Uterus (tissue), 4 donors: ENCODE measurements at places on chromosomes 3 and 15.

DNA sequence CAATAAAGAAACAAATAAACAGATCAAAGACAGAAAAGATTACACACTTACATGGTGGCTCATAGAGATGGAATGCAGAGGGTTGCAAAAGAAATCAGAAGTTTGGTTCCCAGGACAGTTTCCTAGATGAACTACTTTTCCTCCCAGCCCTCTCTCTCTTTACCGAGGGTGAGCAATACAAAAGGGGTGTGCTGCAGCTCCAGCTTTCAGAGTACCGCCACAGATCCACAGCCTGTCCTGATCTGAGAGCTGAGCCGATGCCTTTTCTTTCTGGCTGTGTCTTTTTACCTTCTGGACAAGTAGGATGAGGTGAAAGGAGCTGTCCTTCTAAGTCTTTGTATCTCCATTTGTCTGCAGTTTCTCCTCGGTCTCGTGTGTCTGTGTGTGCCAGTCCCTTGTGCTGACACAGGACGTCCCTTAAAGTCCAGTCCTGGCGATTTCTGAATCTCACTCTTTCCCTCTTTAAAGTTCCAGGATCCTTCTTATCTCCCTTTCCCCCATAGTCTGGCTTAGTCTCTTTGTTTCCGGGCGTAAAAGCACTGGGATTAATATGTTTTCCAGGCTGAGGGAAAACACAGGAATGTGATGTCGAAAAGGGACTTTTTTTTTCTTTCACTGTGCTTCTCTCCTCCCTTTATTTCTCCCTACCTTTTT, 540 bp downstream of the CCDC80 start:
- peak; percentile 34 for DNase-seq

GRCh38 chr15:100713163-100713867, 110.9 kb downstream of the ASB7 start:
- peak; percentile 15 for DNase-seq

DNA sequence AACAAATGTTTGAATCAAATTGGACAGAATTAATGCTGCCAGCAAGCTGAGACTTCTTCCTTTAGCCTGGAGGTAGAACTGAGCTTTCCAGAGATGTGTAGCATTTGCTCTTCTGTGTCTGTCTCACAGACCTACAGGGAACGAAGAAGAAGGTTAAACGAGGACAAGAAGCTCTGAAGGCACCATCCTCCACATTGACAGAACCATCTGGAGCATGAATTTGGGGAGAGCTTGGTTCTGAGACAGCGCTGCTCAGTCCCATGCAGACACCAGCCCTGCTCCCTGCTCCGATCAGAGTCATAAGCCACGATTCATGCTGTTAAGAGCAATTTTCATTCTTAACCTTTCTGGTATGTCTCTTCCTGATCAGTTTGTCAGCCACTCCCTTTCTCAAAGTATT, 7.7 kb upstream of the KY start:
- no peak for DNase-seq

DNA sequence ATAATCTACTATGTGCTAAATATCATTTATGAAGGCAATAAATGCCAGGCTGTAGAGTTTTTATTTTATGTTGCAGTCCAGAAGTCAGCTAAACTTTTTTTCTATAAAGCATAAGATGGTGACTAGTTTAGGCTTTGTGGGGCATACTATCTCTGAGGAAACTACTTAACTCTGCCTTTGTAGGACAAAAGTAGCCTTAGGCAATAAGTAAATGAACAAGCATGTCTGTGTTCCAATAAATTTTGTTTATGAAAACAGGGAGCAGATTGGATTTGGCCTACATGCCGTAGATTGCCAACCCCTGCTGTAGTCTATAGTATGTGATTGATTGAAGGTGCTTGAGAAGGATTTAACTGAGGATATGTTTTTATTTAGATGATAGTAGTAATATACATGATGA, 502.5 kb upstream of the NAALADL2 start:
- no peak for DNase-seq

GRCh38 chr3:186108941-186109865, at the start of gene ETV5:
Gene ETV5, minus strand, starts transcription at chr3:186109089. Its CDS starts 3,221 bp downstream, at chr3:186105868.
- DNase-seq: peak; percentile 100

DNA sequence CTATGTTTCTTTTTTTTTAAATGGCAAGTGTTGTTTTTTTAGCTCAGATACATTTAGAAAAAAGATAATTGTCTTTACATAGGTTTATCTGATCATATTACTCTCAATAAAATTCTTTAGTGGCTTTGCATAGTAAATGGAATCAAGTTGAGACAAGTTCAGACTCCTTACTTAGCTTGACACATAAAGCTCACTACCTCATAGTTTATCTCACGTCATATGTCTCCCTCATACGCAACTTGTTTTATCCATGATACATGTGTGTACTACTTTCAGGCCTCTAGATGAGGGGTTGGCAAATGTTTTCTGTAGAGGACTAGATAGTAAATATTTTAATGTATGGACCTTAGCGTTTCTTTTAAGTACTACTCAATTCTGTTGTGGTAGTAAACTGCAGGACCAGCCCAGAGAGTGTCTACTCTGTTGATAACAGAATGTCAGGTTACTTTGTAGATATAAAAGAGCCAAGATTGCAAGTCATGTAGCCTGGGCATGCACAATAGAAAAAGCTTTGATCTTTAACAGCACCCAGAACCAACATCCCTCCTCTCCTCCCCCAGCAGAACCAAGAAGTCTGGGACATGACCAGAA, 28.2 kb upstream of the MGA start:
- DNase-seq: no peak

DNA sequence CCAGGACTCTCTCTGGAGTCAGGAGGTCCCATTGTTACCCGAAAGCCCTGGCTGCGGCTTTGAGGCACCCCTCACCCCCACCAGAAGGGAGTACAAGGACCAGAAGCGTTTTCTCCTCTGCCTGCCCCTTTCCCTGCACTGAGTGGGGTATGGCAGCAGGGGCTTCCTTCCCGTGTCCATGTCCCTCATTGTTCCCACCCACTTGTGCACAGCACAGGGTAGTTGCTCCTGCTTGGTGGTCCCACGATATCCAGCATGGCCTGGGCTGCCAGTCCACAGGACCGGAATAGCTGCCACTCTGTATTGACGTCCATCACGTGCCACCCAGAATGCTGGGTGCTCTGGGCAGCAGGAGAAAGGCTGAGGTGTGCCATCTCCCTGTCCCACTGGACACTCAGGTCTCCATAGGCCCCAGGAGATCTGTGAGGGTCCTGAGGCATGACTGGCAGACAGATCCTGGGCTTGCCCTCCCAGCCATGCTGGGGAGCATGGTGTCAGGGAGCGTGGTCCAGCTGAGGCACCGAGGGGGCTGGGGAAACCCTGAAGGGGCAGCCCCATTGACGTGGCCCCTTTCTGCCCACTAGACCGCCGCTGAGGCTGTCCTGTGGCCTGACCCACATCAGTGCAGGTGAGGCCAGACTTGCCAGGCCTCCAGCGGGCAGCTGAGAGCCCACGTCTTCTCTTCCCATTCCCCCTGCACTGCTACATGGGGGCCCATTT, 45.3 kb upstream of the SEC22A start:
- no peak for DNase-seq

DNA sequence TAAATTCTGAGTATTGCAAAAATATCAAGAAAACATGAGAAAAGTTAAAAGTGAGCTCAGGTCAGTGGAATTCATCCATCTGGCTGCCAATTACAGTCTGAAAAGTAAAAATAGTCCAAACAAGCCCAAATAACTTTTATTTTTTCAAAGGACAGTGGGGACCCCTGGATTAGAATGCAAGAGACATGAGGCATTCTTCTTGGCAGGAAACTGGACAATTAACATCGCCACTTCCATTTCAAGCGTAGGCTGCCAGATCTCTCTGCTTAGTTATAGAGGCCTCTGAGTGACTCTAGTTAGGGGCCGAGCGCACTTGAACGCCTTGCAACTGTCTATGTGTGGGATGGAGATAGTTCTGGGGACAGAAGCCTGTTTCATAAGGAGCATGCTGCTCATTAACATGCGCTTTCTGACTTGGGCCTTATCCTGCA, 189.1 kb downstream of the GHSR start:
- peak; percentile 52 for DNase-seq

- DNase-seq: no peak
Observed at GRCh38 chr3:100932491-100932890, 60.7 kb downstream of the ABI3BP start.

DNA sequence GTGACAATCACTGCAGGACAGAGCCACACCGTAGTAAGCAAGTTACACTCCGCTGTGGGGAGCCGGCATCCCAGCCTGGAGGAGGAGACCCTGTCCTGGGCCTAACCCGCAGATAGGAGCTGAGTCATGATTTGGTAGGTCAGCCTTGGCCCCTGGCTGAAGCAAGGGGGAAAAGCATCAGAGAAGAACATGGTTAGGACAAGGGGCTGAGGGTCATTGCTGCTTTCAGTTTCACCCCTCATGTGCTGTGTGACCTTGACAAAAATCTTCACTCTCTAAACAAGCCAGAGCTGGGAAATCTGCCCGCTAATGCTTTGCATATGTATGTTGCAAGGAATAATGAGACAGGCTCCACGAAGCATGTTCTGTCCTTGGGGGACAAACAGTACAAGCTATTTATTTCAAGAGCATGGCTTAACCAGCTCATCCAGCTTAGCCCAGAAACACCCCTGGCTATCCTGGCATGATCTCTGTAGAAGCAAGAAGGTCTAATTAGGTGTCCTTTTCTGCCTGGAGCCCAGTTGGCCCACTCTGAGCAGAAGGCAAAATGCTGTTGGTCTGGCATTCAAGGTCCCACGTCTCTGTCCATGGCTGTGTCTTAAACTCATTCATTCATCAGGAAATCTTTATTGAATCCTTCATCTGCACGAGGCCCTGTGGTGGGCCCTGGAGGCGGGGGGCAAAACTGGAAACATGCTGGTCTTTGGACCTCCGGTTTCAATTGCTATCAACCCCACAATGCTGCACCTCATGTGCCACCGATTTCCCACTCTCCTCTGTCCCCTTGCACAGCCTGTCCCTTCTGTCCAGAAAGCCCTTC, 221.3 kb upstream of the LYSMD4 start:
- DNase-seq: no peak

GRCh38 chr3:183515968-183516851, 39.3 kb downstream of the KLHL6 start:
- DNase-seq: no peak

DNA sequence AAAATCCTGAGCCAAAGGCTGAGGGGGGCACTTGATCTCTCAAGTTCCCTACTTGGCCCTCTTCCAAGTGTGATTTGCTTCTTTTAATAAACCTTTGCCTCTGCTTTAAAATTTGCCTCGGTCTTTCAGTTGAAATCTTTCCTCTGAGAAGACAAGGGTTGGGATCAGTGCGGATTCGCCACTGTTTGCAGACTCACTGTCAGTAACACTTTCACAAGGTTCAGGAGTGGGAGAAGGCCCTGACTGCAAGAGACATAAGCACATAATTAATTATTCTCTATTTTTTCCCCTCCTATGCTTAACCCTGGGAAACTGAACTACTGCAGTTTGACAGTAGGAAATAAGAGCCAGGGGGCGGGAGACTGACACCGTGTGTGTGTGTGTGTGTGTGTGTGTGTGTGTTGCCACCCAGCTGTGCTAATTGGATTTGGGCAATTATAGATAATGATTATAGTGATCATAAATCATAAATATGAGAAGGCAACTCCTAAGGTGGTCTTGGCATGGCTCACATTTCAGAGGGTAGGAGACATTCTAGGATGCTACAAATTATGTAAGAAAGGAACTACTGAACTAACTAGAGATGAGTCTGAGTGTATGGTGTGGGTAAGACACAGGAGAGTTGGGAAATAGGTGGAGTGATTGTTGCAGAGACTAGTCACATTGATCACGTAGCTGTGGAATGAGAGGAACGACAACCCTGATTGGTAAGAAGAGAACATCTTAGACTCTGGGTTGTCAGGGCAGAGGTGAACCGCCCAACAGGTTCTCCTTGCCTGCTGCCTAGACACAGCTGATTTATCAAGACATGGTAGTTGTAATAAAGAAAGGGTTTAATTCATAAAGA, 5.5 kb upstream of the ZNF662 start:
- no peak for DNase-seq

DNA sequence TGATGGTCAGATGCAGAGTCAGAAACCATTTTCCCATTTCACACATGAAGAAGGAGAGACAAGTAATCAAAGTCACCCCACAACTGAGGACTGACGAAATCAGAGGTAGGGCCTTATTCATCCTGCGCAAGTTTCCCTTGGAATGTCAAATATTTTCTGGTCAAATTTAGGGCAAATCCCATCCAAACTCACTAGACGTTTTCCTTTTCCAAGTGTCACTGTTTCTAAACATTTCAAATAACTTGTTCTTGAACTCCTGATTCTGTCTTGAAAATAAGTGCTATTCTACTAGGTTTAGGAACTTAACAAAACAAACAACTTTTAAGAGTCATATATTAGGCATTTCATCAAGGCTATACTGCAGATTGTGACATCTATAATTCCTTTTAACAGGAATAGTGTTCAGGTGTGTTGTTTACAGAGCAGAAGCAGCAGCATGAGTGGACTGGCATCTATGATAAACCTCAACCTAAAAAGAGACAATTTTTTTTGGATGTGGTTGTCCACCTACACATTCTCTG, 40.7 kb downstream of the SUMF1 start:
- no peak for DNase-seq

- DNase-seq: no peak
Observed at GRCh38 chr15:52789008-52789600, 1.0 kb downstream of the ONECUT1 start.

GRCh38 chr3:107062787-107063186, 314.5 kb upstream of the CCDC54 start:
- no peak for DNase-seq

GRCh38 chr3:56453011-56453410, 15.3 kb downstream of the ERC2 start:
- DNase-seq: no peak

DNA sequence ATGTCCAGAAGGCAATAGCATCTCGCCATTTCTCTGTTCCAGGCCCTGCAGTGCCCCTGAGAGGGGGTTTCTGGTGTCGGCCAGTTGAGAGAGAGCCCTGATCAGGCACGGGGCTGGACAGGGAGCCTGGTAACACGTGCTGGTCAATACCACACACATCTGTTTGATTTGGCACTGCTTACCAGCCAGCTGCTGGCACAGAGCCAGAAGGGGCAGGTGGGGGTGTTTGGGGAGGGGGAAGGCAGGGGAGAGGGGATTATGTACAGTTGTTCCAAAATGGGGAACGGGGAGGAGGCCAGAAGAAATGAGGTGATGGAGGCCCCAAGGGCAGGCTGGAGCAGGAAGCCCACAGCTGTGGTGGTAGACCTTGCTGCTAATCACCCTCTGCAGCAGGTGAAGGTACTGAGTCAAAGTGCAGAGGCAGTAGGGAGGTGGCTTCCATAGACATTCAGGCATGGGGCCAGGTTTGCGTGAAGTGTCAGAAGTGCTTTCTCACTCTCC, 153.5 kb upstream of the LPP start:
- DNase-seq: no peak

GRCh38 chr3:141279077-141279967, 47.7 kb downstream of the PXYLP1 start:
- no peak for DNase-seq

- DNase-seq: no peak
Observed at GRCh38 chr15:59543721-59544547, 67.6 kb upstream of the GCNT3 start.

- DNase-seq: no peak
Observed at GRCh38 chr3:60202052-60202726, 1049.1 kb downstream of the FHIT start.

DNA sequence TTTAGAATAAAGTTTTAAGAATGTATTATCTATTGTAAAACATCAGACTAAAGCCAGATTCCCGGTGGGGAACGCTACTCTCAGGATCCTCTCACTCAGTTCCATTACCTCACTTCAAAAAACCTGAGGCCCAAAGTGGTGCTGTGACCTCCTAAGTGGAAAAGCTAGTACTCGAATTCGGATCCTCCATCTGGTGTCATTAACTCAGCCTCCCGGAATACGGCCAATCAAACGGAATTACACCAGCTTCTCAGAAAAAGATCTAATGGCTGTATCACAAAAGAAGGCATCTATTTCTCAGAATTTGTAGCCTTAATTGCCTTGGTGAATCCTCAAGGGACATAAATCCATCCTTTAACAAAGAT, 627 bp downstream of the ACAD11 start:
- no peak for DNase-seq
